ENCODE measurements at places on chromosomes 13 and 19.

DNA sequence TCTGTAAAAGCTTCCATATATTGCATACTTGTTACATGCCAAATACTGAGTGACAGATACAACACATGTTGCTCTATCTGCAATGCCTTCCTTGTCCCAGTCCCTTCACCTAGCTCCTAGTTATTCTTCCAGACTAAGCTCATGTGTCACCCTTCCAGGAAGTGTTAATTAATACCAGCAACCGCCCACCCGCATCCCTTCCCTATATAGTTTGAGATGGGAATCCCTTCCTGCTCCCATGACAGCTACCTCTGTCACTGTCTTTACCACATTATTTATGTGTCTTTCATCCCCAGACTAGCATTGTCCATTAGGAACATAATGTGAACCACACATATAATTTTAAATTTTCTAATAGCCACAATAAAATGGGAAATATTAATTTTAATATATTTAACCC lies 49.5 kb upstream of the FRY start:
- DNase-seq: peak; percentile 73

DNA sequence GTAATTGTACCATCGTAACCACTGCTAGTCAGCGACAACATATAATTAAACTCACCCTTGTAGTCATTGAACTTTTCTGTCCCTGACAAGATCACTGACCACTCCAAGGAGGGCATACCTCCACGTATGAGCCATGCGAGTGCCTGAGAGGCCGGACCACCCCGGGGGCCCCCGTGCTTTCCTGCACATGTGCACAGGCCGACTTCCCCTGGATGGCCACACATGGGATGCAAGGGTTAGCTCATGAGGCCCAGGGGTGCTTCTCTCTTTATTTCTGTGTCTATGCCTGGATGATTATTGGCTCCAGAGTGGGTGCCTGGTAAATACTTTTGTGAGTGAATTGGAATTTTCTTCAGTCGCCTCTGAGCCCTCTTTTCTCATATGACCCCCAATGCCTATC lies 82.8 kb upstream of the ZNF536 start:
- DNase-seq: no peak

GRCh38 chr19:13906910-13907309 lies 909 bp downstream of the CC2D1A start:
- DNase-seq: no peak

- DNase-seq: peak; percentile 45
Observed at GRCh38 chr19:2097203-2097885, 629 bp downstream of the IZUMO4 start.

DNA sequence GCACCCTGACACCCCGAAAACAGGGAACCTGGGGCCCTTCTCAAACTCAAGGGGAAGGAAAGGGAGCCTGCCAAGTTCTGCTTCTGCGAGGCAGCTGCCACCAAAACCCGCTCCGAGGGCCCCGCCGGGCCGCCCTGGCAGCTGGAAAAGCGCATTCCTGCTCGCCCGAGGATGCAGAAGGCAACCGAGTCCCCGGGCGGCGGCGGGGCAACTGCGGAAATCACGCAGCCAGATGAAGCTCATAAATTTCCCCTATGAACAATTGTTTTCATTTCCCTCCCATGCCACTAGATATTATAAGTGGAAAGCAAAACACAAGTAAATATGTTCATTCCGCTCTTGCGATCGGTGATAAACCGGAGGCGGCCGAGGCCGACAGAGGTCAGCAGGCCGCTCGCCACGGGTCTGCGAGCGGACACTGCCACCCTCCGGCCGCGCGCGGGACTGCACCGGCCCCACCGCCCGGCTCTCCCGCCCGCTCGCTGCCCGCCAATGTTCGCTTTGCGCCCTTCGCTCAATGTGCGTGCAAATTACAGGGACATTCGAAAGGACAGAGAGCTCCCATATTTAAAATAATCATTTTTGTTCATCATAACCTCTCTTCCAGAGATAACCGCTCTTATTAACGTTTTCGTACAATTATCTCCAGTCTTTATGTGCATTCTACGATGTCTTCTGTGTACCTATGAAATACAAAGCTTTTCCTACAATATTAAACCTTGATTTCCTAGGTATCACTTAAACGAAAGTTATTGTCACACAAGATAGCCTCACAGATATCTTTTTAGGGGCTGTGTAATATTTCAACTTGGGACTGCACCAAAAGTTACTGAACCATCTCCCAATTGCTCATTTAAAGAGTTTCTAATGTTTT lies 120.8 kb upstream of the ZNF507 start:
- DNase-seq: peak; percentile 7

GRCh38 chr13:102993348-102993747 lies 72.9 kb downstream of the SLC10A2 start:
- no peak for DNase-seq

- DNase-seq: no peak
Observed at GRCh38 chr19:49551531-49551930, 23.7 kb downstream of the RCN3 start.

- peak; percentile 65 for DNase-seq
Observed at GRCh38 chr13:60590800-60591747, 194.1 kb downstream of the TDRD3 start.

DNA sequence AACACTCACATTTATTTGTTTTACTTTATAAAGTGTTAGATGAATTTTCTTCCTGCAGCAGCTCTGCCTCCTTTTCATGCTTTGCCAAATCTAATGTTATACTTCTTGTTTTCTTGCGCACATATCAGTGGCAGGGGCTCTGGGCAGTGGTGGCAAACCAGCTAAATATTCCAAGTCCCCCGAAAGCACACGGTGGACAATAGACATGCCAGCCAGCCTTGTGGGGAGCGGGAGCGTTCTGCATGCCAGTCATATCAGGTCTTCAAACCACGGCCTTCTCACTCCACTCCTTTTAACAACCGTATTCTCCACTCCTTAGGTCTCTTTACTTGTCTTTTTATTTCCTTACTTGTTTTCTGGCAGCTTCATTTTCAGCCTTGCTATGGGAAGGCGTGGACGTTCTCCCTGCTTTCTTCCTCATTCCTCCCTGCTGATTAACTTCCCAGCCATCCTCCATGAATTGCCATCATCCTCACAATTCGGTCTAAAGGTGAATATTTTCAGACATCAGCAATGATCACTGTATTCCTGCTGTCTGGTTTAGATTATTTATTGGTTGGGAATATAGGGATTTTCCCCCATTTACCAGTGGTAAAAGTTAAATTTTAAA lies 77.1 kb upstream of the WASF3 start:
- no peak for DNase-seq

GRCh38 chr19:6740589-6741343 lies 1.3 kb downstream of the TRIP10 start:
- DNase-seq: no peak

GRCh38 chr19:41321600-41322270 lies 11.8 kb downstream of the CCDC97 start:
- peak; percentile 47 for DNase-seq

DNA sequence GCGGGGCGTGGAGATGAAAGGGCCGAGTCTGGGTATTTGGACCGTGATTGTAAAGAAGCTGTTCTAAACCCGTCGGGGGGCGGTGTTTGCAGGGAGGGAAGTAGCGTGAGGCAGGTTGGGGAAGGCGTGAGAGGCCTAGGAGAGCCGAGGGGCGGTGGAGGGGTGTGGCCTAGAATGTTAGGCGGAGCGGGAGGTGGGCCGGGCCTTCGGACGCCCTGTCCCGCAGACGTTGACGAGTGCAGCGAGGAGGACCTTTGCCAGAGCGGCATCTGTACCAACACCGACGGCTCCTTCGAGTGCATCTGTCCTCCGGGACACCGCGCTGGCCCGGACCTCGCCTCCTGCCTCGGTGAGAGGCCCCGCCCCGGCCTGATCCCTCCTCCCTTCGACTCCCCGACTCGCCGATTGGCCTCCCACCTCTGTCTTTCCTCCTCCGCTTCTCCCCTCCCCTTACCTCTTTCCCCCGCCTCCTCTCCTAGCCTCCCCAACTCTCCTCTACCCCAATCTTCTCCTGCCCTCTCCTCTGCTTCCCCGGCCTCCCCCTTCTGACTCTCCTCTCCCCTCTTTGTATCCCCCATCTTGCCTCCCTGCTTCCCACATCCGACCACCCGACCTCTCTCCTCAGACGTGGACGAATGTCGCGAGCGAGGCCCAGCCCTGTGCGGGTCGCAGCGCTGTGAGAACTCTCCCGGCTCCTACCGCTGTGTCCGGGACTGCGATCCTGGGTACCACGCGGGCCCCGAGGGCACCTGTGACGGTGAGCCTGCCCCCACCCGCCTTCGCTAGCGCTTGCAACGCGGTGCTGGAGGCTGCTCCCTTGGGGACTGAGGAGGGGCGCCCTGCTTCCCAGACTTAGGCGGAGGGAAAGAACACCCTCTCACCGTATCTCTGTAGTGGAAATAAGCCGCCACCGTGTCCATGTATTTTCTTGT lies 12.8 kb downstream of the LTBP4 start:
- DNase-seq: peak; percentile 76

- no peak for DNase-seq
Observed at GRCh38 chr13:97505017-97505416, 71.0 kb downstream of the RAP2A start.

- no peak for DNase-seq
Observed at GRCh38 chr19:15584095-15584494, 30.9 kb upstream of the CYP4F8 start.
